ENCODE measurements at places on chromosomes 2 and 18.

DNA sequence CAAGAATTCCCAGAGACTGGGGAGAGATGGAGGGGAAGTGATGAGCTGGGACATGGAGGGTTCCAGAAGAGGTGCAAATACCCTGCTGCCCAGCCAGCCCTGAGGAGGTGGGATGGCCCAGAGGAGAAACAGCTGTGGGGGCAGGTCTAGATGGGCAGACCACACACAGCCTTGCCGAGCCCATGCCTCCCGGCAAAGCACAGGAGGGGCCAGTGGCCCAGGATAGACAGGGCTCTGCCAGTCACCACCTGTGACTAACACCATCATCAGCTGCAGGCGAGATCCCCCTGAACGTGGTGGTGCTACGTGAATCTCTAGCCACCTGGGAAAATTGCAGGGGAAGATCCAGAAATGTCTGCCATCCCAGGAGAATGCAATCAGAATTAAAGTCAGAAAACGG is 39.4 kb downstream of the SCTR start:
- DNase-seq: no peak

- peak; percentile 6 for DNase-seq
These were observed 454.7 kb upstream of the SLC39A10 start for GRCh38 chr2:195202163-195202845.

DNA sequence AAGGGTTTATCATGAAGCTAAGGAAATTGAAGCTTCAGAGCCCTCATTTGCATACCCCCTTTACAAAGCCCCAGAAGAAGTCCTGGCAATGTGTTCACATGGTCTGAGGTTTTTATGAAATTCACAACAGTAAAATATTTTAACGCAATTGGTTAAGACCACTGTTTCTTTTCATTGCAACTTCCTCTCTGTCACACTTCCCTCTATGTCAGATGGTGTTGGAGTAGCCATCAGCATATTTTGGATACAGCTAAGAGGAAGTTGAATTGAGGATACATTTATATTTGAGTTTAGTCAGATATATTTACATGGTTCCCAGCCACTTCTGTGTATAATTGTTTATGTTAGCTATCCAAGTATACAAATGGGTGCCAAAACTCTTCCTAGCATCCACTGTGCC is 170.0 kb downstream of the TXNL1 start:
- DNase-seq: no peak

DNA sequence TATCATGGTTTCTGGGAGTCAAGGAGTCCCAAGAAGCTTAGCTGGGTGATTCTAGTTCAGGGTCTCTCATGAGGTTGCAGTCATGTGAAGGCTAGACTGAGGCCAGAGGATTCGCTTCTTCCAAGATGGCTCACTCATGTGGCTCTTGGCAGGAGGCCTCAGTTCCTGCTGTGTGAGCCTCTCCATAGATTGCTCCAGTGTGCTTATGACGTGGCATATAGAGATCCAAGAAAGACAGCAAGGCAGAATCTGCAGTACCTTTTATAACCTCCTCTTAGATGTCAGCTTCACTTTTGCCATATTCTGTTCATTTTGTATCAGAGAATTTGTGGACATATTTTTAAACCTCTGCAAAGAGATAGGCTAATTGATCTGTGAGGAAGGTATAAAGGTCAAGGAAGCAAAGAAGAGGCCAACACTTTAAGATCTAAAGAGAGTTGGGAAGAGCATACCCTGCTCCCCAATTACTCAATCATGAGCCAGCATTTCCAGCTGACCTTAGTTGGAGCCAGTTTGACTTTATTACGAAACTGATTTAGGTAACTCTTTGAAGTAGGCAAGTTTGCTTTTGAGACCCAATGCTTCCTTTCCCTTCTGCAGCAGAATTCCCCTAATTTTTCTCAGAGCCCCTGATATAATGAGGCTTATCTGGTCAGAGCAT is 134.7 kb downstream of the EML6 start:
- DNase-seq: no peak

GRCh38 chr2:20348542-20348941 is 2.1 kb downstream of the PUM2 start:
- no peak for DNase-seq

DNA sequence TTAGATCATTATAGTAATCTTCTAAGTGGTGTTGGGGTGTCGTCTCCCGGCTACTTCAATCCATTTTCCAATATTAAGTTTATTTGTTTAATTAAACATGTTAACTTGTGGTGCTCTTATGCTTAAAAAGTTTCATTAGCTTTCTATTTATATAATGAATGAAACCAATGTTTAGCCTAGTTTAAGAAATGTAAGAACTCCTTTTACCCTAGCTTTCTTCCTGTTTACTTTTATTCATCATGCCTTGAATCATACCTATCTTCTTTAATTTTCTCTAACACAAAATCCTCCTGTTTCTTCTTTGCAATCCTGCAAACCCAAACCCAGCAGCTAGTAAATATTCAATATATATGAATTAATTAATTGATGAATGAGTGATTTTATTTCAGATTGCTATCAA is 1276.7 kb upstream of the PIK3C3 start:
- DNase-seq: no peak

DNA sequence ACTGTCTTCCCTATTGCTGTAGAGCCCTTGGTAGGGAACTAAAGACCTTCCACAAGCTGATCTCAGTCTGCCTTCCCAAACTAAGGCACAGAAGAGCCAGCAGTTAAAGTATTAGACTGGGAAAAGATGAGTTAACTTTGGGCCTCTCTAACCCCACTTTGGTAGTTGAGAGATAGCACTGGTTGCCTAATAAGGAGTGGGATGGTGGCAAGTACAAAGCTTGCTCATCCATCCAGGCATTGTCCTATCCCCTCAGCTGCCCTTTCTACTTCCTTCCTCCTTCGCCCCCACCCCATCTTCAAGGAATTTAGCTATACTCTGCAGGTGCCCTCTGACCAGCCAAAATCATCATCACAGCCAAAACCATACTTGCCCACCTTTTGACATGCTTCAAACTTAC is 22.2 kb upstream of the AFTPH start:
- no peak for DNase-seq

GRCh38 chr2:5954509-5954908 is 262.3 kb downstream of the SOX11 start:
- DNase-seq: no peak

DNA sequence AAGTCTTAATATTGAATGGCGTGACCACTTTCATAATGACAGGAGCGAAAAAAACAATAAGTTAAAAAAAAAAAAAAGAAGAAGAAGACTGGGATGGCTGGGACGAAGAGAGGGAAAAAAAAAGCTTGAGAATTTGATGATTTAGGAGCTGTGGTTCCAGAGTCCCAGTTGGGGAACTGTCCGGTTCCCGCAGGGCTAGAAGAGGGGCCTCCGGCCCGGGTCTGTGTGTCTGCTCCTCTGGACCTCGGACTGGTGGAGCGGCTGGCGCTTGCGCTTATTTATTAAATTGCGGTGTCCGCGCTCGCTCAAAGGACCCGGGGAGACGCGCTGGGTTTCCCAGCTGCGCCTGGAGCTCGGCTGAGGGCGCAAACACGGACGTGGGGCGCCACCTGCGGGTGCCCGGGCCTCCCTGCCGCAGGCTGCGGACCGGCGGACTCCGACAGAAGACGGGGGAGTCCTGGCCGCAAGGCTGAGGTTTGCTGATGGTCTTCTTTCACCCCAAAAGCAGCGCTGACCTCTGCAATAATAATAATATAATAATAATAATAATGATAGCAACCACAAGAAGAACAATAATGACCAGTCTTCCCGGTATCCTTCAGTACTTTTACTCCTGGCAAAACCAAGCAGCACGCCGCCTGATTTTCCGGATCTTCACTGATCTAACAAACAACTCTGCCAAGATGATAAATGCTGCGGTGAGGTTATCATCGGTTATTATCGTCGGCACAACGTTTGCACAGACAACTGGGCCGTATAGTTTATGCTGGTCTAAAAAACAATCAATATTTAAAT is at the start of gene CBLN2:
TSS of gene CBLN2 (minus strand) at position 251 of the 795 bp plus-strand sequence. CDS start 2,182 bp downstream, outside the sequence.
- DNase-seq: no peak

DNA sequence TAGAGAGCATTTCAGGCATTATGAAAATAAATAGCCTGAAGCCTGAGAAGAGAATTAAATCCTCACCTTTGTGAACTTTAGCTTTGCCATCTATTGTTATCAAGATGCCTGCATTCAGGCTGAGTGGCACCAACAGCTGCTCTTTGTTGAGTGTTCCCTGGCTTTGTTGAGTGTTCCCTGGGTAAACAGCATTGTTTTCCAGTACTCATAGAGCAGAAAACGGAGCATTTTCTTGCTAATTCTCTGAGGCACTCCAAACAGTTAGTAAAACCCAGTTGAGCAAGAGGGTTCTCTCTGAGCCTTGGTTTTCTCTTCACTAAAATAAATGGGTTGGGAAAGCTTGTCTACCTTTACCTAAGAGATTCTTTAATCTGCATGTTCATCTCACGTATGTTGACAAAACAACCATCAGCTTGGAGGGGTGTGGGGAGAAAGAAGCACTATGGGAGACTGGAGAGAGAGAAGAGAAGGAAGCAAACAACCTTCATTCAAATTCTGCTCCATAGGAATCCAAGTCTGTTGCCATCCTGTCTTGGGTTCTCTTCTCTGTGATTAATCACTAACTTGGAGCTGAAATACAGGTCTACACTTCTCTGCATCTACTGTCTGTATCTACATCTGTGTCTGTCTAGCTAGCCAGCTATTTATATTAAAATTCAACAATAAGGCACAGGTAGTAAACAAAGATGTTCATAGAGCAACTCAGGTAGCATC is 567.0 kb upstream of the SOX11 start:
- DNase-seq: no peak

- DNase-seq: no peak
These were observed 1.8 kb downstream of the LAPTM4A start for GRCh38 chr2:20049637-20050036.

DNA sequence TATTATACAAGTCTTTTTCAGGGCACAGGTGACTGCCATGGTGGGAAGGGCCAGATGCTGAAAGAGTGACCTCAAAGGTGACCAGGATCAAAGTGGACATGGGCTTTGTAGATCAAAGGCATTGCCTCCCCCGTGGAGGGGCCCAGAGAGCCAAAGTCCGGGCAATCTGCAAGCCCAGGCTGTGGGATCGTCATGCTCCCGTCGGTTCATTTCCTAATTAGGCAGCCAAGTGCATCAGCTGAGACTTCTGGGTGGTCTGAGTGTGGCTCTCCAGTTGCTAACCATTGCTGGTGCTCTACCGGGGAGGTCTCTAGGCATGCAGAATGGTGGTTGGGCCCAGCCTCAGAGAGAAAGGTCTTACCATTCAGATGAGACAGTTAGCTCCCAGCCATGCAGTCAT is 61.6 kb downstream of the TRIB2 start:
- no peak for DNase-seq

GRCh38 chr18:69956057-69956456 is 8.4 kb upstream of the CD226 start:
- no peak for DNase-seq

DNA sequence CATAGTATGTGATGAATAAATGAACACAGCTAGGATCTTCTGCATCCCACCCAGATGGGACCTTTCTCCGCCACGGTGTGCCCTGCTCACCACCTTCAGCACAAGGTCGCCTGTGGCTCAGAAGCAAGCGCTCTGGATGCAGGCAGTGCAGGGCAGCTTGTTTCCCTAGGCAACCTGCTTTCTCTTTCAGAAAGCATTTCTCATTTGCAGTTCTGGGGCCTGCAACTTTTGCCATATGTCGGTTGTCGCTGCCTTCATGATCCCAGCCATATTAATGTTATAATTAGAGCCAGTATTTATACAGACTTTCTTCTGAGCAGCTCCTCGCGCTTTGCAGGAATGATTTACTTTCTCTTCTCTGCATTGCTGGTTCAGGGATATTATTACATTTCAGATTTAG is 692.8 kb downstream of the RNF144A start:
- no peak for DNase-seq

- no peak for DNase-seq
These were observed 191.5 kb upstream of the PARD3B start for GRCh38 chr2:204353823-204354222.

DNA sequence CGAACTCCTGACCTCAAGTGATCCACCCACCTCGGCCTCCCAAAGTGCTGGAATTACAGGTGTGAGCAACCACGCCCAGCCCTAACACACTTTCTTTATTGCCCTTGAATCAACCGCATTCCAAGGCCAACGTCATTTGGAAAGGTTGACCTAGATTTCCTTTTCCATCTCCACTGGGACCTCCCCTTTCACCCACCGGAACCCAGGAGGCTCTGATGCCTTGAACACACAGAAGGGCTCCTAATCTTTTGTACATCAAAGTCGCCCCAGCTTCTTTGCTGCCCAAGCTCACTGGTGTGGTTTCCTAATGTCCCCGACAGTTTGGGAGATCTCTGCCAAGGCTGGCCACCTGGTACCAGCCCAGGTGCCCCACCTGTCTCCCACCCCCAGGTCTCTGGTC is 46.2 kb upstream of the CAB39 start:
- DNase-seq: no peak

GRCh38 chr2:180523621-180524340 is 456.6 kb upstream of the UBE2E3 start:
- no peak for DNase-seq

DNA sequence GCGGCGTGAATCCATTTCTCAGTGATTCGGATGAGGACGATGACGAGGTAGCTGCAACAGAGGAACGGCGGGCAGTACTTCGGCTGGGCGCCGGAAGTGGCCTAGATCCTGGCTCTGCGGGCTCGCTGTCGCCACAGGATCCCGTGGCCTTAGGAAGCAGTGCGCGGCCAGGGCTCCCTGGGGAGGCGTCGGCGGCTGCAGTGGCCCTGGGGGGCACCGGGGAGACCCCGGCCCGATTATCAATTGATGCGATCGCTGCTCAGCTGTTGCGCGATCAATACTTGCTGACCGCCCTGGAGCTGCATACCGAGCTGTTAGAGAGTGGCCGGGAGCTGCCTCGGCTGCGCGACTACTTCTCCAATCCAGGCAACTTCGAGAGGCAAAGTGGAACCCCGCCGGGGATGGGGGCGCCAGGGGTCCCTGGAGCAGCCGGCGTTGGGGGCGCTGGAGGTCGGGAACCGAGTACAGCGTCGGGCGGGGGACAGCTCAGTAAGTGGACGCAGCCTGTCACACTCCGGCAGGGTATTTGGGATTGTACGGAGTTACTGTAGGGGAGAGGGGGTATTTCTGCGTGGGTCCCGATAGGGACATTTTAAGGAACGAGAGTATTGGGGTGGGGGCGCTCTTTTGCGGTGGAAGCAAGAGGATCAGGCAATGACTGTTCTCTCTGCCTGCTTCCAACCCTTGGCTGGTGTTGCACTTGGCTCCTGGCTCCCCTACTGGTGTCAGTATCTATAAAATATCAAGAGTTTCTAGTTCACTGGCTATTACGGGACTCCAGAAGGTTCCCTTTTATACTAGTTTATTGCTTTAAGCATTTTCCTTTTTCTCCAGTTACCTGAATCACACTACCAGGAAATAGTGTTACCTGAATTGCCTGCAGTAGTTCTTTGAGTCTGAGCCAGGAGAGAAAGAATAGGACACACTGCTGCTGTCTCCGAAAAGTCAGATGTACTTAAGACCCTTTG is 772 bp downstream of the RELCH start:
- peak; percentile 19 for DNase-seq

Data from CD4-positive, alpha-beta memory T cell (primary cell).